Endodermal cell (in vitro differentiated cells): ENCODE measurements at places on chromosomes 7 and 10.

DNA sequence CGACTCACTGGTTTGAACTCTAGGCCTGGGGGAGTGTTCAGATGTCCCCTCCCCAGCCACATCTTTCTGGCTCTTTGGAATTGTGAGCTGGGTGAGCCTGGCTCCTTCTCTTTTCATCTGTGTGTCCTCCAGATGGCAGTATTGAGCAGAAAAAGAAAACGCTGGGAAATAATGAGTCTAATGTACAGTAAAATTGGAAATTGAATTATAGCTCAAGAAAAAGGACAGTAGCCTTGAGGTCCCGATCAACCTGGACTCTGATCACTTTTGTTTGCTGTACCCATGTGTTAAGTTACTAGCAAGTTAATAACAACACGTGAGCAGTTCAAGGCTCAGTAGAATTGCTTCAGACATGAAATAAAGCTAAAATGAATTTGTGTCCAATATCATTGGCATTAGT is 77.9 kb downstream of the SNX10 start:
- peak; percentile 56 for DNase-seq
- H3K27ac ChIP-seq, result no peak overlapping the region
- H3K27me3 ChIP-seq, result peaks cover 4% of the 10 kb centered on the region
- H3K4me1 ChIP-seq, result no peaks in the 10 kb centered on the region

GRCh38 chr7:111803015-111803758 is 240.9 kb upstream of the IMMP2L start:
- H3K4me1 ChIP-seq, result no peaks in the 10 kb centered on the region
- H3K4me3 ChIP-seq, result no peak overlapping the region
- no peaks in the 10 kb centered on the region for H3K27me3 ChIP-seq
- H3K36me3 ChIP-seq, result no peaks in the 10 kb centered on the region
- H3K27ac ChIP-seq, result no peak overlapping the region

DNA sequence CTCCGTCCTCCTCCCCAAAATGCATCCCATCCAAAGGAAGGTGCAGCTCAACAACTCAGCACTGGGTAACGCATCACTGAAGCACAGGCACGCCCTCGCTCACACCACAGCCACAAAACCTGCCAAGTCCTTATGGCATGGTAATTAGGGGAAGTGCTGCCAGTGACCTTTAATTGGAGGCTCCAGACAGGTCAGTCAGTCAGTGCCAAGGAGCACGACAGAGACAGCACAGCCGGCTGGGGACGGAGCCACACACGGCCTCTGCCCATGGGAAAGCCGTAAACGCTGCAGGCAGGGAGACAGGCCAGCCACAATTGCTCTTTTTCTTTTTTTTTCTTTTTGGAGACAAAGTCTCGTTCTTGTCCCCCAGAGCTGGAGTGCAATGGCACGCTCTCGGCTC is 146.5 kb downstream of the MAD1L1 start:
- DNase-seq, result no peak
- H3K4me1 ChIP-seq, result no peaks in the 10 kb centered on the region
- H3K27me3 ChIP-seq, result no peaks in the 10 kb centered on the region
- H3K27ac ChIP-seq, result no peak overlapping the region

GRCh38 chr7:16914771-16915170 is 33.0 kb upstream of the AGR3 start:
- DNase-seq, result no peak
- H3K4me3 ChIP-seq, result no peak overlapping the region
- H3K36me3 ChIP-seq, result no peaks in the 10 kb centered on the region
- no peaks in the 10 kb centered on the region for H3K4me1 ChIP-seq

- peaks cover 15% of the 10 kb centered on the region for H3K36me3 ChIP-seq
- no peaks in the 10 kb centered on the region for H3K27me3 ChIP-seq
- H3K4me3 ChIP-seq, result no peak overlapping the region
Observed at GRCh38 chr10:15237351-15237750, 68.9 kb upstream of the NMT2 start.

DNA sequence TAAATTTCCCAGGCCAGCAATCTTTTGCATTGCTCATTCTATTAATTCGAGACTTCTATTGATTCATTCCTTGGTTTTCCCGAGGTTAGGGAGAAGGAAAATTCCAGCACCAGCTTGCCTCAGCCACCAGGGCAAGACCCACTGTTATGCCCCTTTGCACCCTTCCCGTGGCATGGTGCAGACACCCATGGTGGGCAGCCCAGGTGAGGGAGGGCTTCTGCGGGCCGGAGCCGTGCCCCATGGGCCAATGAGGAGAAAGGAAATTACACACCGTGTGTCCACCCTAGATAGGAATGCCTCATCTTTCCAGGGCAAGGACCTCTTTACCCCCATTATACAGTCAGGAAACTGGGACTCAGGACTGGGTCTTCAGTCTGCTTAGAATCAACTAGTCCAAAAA is 4.5 kb upstream of the GRID1 start:
- peaks cover 70% of the 10 kb centered on the region for H3K27me3 ChIP-seq
- no peak overlapping the region for H3K4me3 ChIP-seq
- H3K27ac ChIP-seq, result no peak overlapping the region
- H3K36me3 ChIP-seq, result no peaks in the 10 kb centered on the region

GRCh38 chr10:96978621-96979154 is 146.6 kb downstream of the LCOR start:
- H3K4me3 ChIP-seq, result no peak overlapping the region
- H3K4me1 ChIP-seq, result no peaks in the 10 kb centered on the region
- no peaks in the 10 kb centered on the region for H3K27me3 ChIP-seq
- no peak overlapping the region for H3K27ac ChIP-seq

DNA sequence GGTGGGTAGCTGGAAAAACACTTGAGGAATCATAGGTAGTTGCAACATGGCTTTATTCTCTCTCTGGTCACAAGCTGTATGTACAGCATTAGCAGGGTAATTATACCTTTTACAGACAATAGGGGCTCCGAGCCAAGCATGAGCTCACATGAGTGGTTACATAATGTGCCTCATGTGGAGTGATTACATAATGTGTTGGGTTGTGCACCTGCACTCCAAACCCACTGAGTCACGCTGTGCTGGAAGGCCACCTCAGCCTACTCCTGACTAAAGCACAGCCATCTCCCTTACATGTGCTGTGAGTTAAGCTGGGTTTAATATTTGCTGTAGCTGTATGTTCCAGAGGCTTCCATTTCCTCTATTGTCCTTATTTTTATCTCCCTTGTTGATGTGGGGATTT is 348.7 kb upstream of the SEMA3C start:
- no peaks in the 10 kb centered on the region for H3K36me3 ChIP-seq
- DNase-seq, result no peak
- no peak overlapping the region for H3K4me3 ChIP-seq
- H3K27ac ChIP-seq, result no peak overlapping the region
